ENCODE measurements at places on chromosomes 4 and X.
A peak's percentile ranks its signal among the peaks of the same experiment; 100 is the strongest.

GRCh38 chr4:55611358-55612059 lies 19.5 kb upstream of the PDCL2 start:
- no peak for DNase-seq

GRCh38 chr4:44679060-44679459 lies 840 bp downstream of the GUF1 start:
- DNase-seq: no peak

DNA sequence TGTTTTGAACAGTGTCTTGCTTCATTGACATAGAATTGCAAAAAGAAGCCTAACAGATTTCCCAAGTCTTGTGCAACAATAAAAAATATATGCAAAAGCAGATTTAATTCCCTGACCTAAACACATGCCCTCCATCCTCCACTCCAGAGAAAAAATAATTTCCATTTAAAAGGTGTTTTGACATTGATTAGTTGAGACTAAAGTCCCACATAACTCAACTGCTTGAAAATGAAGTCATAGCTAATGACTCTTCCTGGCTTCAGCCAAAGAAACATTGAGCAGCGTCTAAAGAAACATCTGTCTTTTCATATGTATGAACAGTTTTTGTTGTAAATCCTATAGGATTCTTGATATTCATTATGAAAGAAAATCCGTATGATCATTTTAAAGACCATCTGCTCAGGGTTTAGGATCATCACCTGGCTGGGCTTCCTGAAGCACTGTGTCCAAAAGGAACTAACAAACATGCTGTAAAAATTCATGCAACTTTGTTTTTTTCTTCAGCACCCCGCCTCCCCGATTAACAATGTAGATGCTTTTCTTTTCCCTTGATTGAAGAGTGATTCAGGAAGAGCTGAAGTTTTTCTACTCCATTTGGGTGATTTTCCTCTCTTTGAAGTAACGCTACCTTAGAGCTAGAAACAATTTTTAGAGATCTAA lies 273.4 kb downstream of the HS3ST1 start:
- DNase-seq: no peak

GRCh38 chr4:183261953-183262775 lies 57.9 kb downstream of the CLDN22 start:
- peak; percentile 88 for DNase-seq

DNA sequence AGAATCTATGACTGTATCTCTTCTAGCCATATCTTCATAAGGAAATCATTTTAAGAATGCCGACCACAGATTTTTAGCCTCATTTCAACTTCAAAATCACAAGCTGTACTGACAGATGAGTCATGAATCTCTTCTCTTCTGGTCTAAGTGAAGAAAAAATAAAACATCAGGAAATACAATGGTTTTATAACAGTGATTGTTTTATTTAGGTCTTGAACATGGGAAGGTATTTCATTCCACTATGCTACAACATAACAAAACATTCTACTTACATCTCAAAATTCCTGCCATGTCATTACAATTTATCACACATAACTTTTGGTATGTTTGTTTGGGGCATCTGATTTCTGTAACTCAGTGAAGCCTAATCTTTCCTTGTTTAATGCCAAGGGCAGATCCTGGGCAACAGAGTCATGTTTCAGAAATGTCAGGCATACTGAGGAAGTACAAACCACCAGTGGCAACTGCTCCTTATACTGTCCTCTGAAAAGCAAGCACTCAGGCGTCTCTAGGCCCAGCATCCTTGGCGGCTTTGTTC lies 325.0 kb downstream of the PDHA2 start:
- no peak for DNase-seq

GRCh38 chr4:110508827-110509710 lies 33.1 kb downstream of the ENPEP start:
- no peak for DNase-seq

GRCh38 chrX:12975670-12975965 lies 708 bp downstream of the TMSB4X start:
- no peak for DNase-seq

GRCh38 chr4:177391953-177392352 lies 50.3 kb downstream of the AGA start:
- no peak for DNase-seq

- DNase-seq: no peak
Measured at GRCh38 chr4:113979905-113980615, 613 bp upstream of the ARSJ start.

DNA sequence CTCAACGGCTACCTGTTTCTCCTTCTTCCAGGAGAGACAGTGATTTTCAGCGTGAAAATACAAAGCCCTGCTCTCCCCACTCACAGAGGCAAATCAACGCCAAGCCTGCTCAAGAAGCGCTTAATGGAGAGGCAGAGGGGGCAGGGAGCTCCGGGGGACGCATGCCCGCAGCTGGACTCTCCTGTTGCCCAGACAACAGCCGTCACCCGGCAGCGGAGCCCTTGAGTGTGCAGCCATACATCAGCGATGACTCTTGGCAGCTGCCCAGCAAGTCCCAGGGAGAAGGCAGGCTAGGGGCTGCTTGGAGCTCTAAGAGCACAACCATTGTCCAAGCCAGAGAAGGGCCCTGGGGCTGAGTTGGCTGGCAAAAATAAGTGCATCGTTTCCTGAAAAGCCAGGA lies 71.0 kb upstream of the AFAP1 start:
- DNase-seq: peak; percentile 49

DNA sequence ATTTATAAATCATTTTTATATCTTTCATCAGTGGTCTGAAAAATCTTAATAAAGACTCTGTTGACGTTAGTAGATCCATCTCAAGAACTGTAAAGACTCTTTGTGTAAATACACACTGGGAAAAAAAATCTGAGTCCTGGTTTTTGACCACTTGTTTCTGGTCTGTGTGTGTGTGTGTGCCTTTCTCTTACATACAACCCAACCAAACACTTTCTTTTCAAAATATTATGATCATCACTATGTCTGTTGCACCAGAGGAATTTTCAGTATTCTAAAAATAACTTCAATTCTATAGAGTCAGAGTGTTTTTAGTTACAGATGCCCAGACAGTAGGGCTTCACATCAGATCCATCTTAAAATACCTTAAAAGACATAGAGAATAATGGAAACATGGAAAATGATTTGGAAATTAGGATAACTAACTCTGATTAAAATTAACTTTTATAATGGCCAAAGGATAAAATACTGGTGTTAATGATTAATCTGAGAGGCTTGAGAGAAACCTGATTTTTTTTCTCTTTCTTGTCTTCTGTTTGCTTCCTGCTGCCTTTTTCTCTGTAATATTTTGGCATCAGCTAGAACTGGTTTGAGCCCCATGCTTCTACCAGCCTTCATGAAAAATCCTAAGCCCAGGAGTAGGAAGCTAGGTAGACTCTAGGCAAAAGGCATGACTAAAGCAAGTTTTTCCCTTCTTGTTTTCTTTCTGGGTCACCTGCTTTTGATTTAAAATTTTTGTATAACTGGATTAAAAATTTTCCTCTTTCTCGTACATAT lies 99.7 kb downstream of the ATXN3L start:
- DNase-seq: no peak

- no peak for DNase-seq
Measured at GRCh38 chrX:72340626-72341025, 34.9 kb upstream of the CITED1 start.

DNA sequence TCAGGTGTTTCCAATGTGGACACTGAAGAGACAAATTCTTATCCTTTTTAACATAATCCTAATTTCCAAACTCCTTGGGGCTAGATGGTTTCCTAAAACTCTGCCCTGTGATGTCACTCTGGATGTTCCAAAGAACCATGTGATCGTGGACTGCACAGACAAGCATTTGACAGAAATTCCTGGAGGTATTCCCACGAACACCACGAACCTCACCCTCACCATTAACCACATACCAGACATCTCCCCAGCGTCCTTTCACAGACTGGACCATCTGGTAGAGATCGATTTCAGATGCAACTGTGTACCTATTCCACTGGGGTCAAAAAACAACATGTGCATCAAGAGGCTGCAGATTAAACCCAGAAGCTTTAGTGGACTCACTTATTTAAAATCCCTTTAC lies 18.6 kb downstream of the TLR7 start:
- no peak for DNase-seq

GRCh38 chr4:8404791-8405515 lies 35.6 kb downstream of the ACOX3 start:
- no peak for DNase-seq

- DNase-seq: no peak
Measured at GRCh38 chrX:42102586-42103282, 179.4 kb upstream of the CASK start.

GRCh38 chr4:133148690-133149363 lies at the start of gene PCDH10:
TSS of gene PCDH10 (plus strand) at chr4:133149294. CDS start at chr4:133150141, 847 bp downstream.
- peak; percentile 73 for DNase-seq

DNA sequence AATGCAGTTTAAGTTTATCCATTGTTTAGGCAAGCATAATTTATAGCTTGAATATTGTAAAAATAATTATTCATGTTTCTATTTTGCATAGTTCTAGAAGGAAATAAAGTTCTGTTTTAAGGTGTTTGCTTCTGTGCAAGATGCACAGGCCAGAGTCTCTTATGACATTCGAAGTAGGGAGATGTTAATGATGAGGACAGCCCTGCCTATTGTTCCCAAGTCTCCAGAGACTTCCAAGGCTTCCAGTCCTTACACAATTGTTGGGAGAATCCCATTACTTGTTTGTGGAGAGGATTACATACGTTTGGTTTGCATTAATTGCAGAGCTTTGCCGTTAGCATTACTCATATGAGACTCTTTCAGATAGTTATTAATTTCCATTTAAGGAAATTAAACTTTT lies 96.2 kb upstream of the ANK2 start:
- no peak for DNase-seq

All from transverse colon (tissue), 4 donors.